ENCODE measurements at places on chromosomes 7 and 10. TPM values are rescaled to one million over a fixed set of nuclear protein-coding genes. Genes with fewer than 3 reads are reported as not detected.

- H3K36me3 ChIP-seq, result no peaks in the 10 kb centered on the region
- no peaks in the 10 kb centered on the region for H3K4me1 ChIP-seq
- no peak overlapping the region for H3K4me3 ChIP-seq
- no peaks in the 10 kb centered on the region for H3K27me3 ChIP-seq
- no peak overlapping the region for H3K27ac ChIP-seq
- no peak for DNase-seq
These were observed 30.8 kb downstream of the CPXM2 start for GRCh38 chr10:123860856-123861255.

DNA sequence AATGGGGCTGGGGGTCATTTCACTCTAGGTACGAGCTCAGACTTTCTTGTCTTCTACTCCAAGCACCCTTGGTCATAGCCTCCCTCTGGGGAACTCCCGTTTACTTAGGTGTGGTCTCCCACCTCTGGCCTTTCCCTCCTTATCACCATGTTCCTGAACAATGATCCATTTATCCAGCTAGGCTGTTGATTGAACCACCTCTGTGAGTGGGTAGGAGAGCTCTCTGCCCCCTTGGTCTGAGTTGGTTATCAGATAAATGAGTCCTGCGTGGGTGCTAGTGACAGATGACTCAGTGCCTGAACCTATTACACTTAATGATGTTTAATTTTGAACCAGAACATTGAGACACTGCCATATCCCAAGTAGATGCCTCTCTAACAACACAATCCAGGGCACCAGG lies 9.4 kb downstream of the BLNK start:
- peaks cover 45% of the 10 kb centered on the region for H3K4me1 ChIP-seq
- no peak for DNase-seq
- H3K27ac ChIP-seq, result no peak overlapping the region
- no peaks in the 10 kb centered on the region for H3K27me3 ChIP-seq

DNA sequence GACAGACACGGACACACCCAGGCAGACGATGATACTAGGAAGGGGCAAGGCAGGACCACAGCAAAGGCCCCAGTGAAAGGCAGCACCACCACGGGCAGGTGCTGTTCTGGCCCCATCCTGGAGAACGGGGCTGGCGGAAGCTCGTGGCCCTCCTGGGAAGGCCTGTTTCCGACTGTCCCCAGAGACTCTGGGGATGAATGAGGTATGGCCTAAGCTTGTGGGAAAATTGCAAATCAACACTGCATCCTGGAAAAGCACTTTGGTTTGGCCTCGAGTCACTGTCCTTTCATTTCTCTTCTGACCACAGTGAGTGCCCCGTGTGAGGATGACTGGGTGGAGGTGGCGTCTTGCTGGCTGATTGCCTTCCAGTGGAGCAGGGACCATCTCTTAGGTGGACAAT lies 81.6 kb upstream of the ANLN start:
- H3K36me3 ChIP-seq, result no peaks in the 10 kb centered on the region
- H3K4me3 ChIP-seq, result no peak overlapping the region
- DNase-seq, result no peak
- no peak overlapping the region for H3K27ac ChIP-seq

GRCh38 chr7:24025094-24025493 lies 258.9 kb upstream of the NPY start:
- no peaks in the 10 kb centered on the region for H3K27me3 ChIP-seq
- H3K27ac ChIP-seq, result no peak overlapping the region
- H3K4me3 ChIP-seq, result no peak overlapping the region
- no peaks in the 10 kb centered on the region for H3K4me1 ChIP-seq

MINDY4 gene
- total RNA-seq, result 6.1 TPM

SLC16A9 gene
- total RNA-seq, result 9.3 TPM

PNLIP gene
- not detected for total RNA-seq

TET1 gene
- 1.2 TPM for total RNA-seq
